ENCODE measurements at places on chromosomes 2 and 18.

GRCh38 chr2:33215299-33215698 lies 261.1 kb upstream of the RASGRP3 start:
- H3K4me3 ChIP-seq = no peak overlapping the region
- H3K36me3 ChIP-seq = no peaks in the 10 kb centered on the region
- no peak for DNase-seq
- no peaks in the 10 kb centered on the region for H3K27me3 ChIP-seq
- no peaks in the 10 kb centered on the region for H3K4me1 ChIP-seq
- no peak overlapping the region for H3K27ac ChIP-seq

DNA sequence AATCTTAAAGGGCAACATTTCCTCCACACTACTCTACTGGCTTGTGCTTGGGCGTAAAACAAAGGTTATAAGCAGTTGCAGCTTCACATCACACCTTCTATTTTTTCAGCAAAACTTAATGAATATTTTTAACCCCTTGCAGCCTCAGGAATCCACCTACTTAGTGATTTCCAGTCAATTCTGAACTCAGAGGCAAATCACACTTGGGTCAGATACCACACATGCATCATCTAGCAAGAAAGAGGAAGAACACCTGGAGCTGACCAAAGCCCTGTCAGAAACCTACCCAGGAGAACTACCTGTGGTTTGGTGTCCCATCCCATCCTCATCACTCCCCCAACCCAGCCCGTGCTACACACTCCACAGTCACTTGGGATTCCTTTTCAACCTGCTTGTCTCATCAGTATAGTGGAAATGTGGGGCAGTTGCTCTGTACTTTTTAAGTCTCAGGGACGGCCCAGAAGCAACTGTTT lies 25.5 kb downstream of the PIAS2 start:
- no peak overlapping the region for H3K4me3 ChIP-seq
- H3K27me3 ChIP-seq = no peaks in the 10 kb centered on the region
- DNase-seq = no peak
- peaks cover 26% of the 10 kb centered on the region for H3K36me3 ChIP-seq
- H3K27ac ChIP-seq = no peak overlapping the region
- H3K4me1 ChIP-seq = peaks cover 40% of the 10 kb centered on the region

DNA sequence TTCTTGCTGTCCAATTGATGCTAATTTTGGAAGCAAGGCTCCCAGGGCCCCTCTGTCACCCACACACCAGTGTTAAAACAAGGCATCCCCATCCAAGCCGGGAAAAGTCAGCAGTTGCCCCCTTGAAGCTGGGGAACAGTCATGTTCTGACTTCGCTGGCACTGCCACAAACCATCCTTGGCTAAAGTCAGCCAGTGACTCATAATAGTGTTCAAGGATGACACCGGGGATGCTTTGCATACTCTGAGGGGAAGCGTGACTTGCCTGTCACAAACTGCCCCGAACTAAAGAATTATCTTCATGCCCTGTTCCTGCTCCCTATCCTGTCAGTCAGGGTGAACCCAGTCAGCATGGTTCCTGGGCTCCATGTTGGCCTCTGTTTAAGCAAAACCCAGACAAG lies 37.0 kb downstream of the TGFA start:
- H3K27me3 ChIP-seq = no peaks in the 10 kb centered on the region
- no peak overlapping the region for H3K27ac ChIP-seq
- peaks cover 13% of the 10 kb centered on the region for H3K4me1 ChIP-seq
- no peaks in the 10 kb centered on the region for H3K36me3 ChIP-seq
- no peak overlapping the region for H3K4me3 ChIP-seq

DNA sequence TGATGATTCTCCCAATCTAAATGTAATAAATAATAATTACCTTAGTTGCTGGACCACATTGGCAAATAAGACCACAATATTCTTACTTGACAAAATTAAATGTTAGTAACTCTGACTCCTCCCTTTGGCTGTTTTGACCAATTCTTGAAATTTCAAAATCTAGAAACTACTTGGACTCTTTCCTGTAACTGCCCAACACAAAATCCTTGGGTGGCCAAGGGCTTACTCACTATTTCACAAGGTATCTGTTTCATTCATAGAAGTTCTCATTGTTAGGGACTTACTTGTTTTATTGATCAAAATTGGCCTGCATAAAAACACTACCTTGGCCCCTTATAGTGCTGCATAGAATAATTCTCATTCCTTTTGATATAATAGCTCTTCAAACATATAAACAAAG lies 19.4 kb downstream of the CDH20 start:
- H3K4me1 ChIP-seq = no peaks in the 10 kb centered on the region
- no peak for DNase-seq
- H3K27me3 ChIP-seq = no peaks in the 10 kb centered on the region
- no peak overlapping the region for H3K4me3 ChIP-seq

GRCh38 chr2:224024270-224024669 lies 14.8 kb downstream of the SERPINE2 start:
- peak overlapping the region; percentile 75 for H3K27ac ChIP-seq
- H3K36me3 ChIP-seq = no peaks in the 10 kb centered on the region
- DNase-seq = no peak
- H3K4me1 ChIP-seq = peaks cover 67% of the 10 kb centered on the region

GRCh38 chr18:55483266-55483871 lies 104.6 kb downstream of the TCF4 start:
- H3K36me3 ChIP-seq = no peaks in the 10 kb centered on the region
- no peaks in the 10 kb centered on the region for H3K27me3 ChIP-seq
- H3K4me3 ChIP-seq = no peak overlapping the region

DNA sequence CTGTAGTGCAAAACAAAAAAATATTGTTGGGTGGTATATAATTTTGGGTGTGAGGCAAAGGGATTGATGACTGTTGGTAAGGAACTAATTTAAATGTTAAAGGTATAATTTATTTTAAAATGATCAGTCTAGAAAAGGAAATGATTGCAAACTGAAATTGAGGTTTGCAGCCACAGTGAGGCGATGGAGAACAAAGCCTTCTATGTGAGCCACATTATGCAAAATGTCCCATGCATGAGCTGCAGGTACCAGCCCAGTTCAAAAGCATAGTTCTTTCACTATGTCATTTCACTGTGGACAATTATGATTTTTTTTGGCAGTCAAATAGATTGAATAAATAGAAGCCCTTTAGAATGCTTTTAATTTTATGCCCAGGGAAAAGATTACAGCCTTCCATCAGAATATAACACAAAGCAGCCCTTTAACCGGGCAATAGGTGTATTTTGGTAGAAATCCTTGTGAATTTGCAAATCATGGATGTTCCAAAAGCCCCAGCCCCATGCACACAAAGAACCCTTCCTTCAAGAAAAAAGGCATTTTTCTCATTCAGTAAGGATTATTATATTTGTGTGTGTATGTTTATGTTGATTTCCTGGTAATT lies 1.7 kb downstream of the MAP2 start:
- peaks cover 25% of the 10 kb centered on the region for H3K27me3 ChIP-seq
- peaks cover 17% of the 10 kb centered on the region for H3K4me1 ChIP-seq
- no peak overlapping the region for H3K27ac ChIP-seq
- H3K4me3 ChIP-seq = no peak overlapping the region

DNA sequence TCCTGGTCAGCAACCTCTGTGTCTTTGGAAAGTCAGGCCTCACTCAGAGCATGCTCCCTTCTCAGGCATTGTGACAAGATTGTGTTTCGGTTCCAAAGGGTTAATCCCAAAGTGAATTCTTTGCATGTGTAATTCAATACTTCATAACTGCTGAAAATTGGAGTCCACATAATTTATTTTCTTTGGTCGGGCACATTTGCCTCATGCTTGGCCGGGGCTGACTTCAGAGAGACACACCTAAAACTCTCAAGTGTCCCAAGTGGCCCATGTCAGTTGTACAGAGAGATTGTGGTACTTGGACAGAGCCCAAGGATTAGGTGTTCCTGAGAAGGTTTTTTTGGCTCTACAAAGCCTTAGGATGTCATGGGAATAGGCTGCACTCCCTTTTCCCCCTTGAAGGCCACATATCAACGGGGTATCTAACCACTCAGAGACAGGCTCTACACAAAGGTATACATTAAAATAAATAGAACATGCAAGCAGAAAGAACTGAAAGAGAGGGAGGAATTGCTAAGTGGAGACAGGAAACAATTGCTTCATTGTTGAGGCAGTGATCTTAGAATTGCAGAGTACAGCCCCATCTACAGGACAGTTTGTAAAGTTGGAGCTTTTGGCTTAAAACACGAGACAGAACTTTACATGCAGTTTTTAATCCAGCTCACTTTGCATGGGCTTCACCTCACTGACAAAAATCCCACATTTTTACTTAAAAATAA lies 1232.3 kb upstream of the ZEB2 start:
- no peaks in the 10 kb centered on the region for H3K36me3 ChIP-seq
- no peak for DNase-seq
- no peaks in the 10 kb centered on the region for H3K4me1 ChIP-seq
- H3K27ac ChIP-seq = no peak overlapping the region

GRCh38 chr2:45120546-45120945 lies 111.3 kb upstream of the SIX2 start:
- H3K4me3 ChIP-seq = no peak overlapping the region
- no peak overlapping the region for H3K27ac ChIP-seq
- no peaks in the 10 kb centered on the region for H3K36me3 ChIP-seq
- no peak for DNase-seq

DNA sequence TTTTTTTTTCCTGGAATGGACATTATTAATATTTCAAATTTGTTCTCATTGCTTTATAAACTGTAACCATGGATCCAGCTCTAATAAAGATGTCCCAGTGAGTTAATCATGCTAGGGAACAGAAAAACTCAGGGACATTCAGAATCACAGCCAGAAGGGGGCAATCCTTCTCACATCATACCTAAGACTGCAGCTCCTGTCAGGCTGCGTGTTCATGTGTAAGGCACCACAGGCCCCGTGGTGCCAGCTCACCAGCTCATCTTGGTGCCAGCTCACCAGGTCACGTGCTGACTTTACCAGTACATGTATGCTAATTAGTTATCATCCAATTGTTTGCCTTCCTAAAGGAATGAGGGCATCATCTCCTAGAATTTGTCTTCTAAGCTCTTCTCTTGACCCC lies 84.7 kb upstream of the NEDD4L start:
- H3K4me3 ChIP-seq = no peak overlapping the region
- H3K27ac ChIP-seq = no peak overlapping the region
- peaks cover 18% of the 10 kb centered on the region for H3K27me3 ChIP-seq
- DNase-seq = no peak
- H3K4me1 ChIP-seq = no peaks in the 10 kb centered on the region
- no peaks in the 10 kb centered on the region for H3K36me3 ChIP-seq

GRCh38 chr2:63681896-63682295 lies 93.1 kb downstream of the MDH1 start:
- H3K27me3 ChIP-seq = peaks cover 9% of the 10 kb centered on the region
- no peak overlapping the region for H3K4me3 ChIP-seq
- DNase-seq = no peak
- H3K4me1 ChIP-seq = peaks cover 8% of the 10 kb centered on the region
- H3K27ac ChIP-seq = no peak overlapping the region
- no peaks in the 10 kb centered on the region for H3K36me3 ChIP-seq

DNA sequence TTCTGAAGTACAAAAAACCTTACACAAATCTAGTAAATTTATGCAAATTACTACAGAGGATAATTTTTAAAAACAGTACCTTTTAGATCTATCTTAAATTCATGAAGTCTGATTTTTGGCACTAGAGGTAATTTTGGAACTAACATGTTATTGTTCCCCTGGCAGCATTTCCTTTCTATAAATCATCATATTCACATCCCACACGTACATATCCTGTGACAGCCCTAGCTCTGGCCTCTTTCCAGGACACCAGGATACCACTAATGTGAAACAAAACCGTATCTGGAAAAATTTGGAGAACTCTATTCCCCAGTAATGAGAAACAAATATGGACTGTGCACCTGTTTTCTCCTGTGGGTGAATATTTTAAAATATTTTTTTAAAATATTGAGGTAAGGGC lies 14.0 kb upstream of the BIRC6 start:
- DNase-seq = no peak
- H3K4me1 ChIP-seq = no peaks in the 10 kb centered on the region
- H3K27ac ChIP-seq = no peak overlapping the region
- no peaks in the 10 kb centered on the region for H3K27me3 ChIP-seq
- no peak overlapping the region for H3K4me3 ChIP-seq
- H3K36me3 ChIP-seq = peaks cover 2% of the 10 kb centered on the region

DNA sequence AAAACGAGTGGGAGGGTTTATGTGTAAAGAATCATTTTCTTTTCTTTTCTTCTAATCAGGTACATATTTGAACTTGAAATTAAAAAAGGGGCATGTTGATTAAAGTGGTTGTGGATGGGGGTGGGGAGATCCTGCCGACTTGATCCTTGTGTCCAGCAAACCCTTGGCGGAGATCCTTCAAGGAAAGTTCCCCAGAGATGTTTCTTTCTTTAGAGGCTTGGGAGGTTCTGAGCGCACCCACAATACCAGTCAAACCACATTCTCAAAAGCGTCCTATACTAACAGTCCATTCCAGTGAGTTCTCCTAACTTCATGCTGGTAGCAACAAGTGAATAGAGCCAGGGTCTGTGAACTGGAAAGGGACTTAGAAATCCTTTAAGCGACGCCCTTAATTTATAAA lies 49.2 kb downstream of the MYCN start:
- H3K4me1 ChIP-seq = no peaks in the 10 kb centered on the region
- H3K27me3 ChIP-seq = no peaks in the 10 kb centered on the region
- H3K27ac ChIP-seq = no peak overlapping the region
- no peaks in the 10 kb centered on the region for H3K36me3 ChIP-seq
- H3K4me3 ChIP-seq = no peak overlapping the region
- DNase-seq = no peak

DNA sequence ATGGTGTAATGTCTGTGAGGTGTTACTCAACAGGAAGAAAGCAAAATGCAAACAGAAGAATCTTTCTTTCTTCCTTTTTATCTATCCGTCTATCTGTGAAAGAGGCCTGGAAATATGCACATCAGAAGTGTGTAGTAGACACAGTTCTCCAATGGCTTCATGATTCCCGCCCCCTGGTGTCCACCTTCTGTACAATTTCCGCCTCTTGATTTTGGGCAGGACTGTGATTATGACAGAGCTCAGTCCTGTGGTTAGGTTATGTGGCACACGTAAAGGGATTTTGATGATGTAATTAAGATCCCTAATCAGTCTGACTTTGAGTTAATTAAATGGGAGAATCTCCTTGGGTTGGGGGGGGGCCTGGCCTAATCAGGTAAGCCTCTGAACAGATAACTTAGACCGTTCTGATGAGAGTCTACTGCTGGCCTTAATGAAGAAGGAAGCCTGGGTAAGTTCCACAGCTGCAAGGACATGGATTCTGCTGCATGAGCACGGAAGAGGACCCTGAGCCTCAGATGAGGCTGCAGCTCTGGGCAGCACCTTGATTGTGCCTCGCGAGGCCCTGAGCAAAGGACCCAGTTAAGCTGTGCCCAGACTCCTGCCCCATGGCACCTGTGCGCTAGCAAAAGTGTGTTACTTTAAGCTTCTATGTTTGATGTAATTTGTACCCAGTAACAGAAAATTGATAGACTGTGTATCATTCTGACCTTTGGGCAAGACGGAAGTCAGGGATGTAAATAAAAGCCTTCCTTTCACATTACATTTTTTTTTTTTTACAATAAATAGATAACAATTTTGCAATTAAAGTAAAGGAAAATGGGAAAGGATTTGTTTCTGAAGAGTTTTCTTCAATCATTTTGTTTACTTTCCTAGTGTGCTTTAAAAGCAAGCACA lies 11.3 kb upstream of the KCNF1 start:
- no peaks in the 10 kb centered on the region for H3K36me3 ChIP-seq
- peaks cover 6% of the 10 kb centered on the region for H3K27me3 ChIP-seq
- H3K4me1 ChIP-seq = no peaks in the 10 kb centered on the region
- H3K27ac ChIP-seq = no peak overlapping the region

Data from naive thymus-derived CD8-positive, alpha-beta T cell (primary cell).